ENCODE measurements at places on chromosomes 16 and 17.

DNA sequence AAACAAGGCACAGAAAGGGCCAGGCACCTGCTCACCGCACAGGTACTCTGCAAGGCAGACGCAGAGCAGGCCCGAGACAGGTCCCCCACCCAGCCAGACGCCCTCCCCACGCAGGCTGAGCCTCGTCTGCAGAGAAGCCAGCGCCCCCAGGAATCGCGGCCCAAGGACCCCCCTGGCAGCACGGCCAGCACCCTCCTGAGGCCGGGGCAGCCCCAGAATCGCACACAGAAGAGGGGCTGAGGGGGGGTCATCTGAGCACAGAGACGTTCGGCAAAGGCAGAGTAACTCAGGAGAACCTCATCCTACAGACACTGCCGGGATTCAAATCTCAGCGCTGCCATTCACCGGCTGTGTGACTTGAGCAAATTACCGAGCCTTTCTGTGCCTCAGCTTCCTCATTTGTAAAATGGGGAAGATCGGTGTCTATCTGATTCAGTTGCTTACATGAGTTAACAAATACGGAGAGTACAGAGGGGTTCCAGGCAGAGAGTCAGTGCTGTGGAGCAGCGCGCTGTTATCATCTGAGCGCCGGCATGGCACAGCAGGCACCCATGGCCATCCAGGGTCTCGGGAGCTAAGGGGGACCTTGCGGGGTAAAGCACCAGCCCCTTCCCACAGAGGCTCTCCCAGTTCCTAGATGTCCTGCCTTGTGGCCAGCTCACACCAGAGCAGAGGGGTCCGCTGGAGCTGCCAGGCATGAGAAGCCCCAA, 10.4 kb downstream of the EMC6 start:
- no peak for DNase-seq

GRCh38 chr16:67301080-67301782, 21.9 kb downstream of the PLEKHG4 start:
- peak; percentile 39 for DNase-seq

DNA sequence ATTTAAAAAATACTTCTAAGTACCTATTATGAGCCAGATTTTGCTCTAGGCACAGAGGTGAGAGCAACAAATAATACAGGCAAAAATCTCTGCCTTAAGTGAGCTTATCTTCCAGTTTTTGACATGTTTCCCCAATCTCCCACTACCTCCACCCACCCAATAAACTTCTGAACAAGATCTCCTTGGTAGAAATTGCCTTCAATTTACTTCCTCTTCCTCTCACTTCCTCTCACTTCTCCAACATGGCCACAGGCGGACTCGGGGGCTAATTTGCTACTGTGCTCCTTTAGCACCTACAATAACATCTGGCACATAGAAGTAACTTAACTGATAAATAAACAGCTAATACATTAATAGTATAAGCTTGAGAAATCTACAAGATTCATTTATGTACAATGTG, 82.6 kb downstream of the CACNG1 start:
- no peak for DNase-seq

DNA sequence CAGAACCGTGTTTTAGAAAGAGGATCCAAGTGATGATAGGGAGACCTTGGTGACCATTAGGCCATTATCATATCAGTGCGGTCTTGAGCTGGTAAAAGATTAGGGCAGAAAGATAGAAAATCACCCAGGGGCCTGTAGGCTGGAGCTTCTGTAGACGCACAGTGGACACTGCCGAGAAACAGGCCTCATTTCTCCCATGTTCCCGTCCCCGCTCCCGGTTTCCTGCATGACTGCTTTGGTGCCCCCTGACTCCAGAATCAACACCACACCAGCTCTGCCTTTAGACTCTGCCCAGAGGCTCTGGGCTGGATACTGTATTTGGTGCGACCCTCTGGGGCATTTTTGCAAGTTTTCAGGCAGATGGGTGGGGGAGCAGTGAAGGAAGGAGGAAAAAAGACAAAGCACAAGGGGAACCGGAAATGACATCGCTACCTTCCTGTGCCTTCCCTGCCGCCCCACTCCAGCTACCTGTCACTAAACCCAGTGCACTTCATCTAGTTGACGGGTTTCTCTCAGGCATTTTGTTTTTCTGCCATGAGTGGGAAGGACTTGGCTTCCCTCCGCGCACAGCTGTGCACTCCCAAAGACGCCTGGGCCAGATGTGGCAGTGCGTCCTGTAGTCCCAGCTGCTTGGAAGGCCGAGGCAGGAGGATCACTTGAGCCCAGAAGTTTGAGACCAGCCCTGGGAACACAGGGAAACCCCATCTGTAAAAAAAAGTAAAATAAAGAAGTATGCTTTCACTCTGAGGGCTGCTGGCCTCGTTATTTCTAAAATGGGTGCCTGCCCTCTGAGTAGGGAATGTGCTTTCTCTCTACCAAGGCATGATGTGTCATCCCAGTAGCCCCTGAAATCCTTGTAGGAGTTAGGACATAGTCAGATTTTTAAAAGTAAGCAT, 214.1 kb downstream of the RPTOR start:
- DNase-seq = no peak

GRCh38 chr16:50542703-50543102, 5.5 kb upstream of the NKD1 start:
- DNase-seq = no peak

- DNase-seq = no peak
Measured at GRCh38 chr16:17334096-17334495, 136.7 kb downstream of the XYLT1 start.

- no peak for DNase-seq
Measured at GRCh38 chr16:69867784-69868560, 83.2 kb upstream of the CLEC18A start.

GRCh38 chr17:41835800-41836549, at the start of gene NT5C3B:
TSS of gene NT5C3B (minus strand) at chr17:41836232. CDS start at chr17:41836193, 39 bp downstream.
- DNase-seq = peak; percentile 39

DNA sequence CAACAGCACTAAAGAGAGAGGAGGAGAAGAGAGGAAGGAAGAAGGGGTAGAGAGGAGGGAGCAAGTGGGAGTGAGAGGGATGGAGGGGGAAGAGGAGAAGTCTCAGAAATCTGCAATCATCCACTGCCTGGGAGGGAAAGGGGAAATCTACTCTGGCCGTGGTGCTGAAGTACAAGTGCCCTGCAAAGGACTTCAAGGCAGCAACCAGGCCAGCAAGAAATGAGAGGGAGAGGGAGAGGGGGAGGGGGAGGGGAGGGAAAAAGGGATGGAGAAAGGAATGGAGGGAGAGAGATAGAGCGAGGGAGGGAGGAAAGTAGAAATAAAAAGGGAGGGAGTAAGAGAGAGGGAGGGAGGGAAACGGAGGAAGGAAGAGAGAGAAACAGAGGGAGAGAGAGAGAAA, 130.8 kb upstream of the EEF2KMT start:
- no peak for DNase-seq

DNA sequence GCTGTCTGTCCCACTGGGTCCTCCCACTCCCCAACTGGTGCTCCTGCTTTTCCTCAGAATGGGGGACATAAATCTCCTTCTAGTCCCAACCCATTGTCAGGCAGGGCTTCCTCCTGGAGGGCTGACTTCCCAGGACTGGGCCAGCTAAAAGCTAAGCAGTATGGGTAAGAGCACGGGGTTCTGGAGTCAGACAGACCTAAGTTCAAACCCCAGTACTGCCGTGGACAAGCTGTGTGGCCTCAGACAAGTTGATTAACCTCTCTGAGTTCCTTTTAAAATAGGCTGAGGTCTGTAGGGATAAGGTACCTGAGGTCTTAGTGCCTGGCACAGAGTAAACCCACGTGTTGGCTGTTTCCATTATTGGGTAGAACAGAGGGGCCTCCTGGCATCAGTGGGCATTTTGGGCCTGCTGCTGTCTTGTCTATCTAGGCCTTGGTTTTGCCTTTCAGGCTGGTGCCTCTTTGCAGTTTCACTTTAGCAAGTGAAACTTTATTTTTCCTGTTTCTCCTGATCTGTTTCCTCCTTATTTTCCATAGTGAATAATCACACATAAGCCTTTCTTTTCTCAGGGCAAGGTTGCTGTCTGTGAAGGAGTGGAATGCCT, 114.6 kb downstream of the PRKCB start:
- DNase-seq = no peak

- no peak for DNase-seq
Measured at GRCh38 chr16:7440886-7441400, 108.3 kb downstream of the RBFOX1 start.

GRCh38 chr16:14464192-14464591, 165.9 kb downstream of the PARN start:
- DNase-seq = no peak

DNA sequence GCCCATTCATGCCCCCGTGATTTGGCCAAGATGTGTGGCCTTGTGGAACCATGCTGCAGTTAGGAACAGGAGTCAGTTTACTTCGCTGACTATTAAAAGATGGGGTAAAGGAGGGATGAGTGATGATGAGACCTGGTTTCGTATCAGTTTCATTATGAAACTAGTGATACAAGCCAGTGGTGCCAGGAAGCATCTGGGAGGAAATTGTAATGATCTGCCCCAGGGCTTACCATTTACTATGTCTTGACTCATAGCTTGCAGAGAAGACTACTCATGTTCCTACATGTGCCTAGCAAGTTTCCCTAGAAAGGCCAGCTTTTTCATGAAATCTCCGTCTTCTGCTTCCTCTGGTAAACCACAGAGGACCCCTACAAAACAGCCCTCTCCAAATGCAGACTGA, 23.2 kb downstream of the CDH3 start:
- no peak for DNase-seq

GRCh38 chr17:30557916-30558685, 80.9 kb downstream of the GOSR1 start:
- DNase-seq = no peak

- DNase-seq = peak; percentile 42
Measured at GRCh38 chr16:85613604-85614337, 649 bp downstream of the GSE1 start.

- no peak for DNase-seq
Measured at GRCh38 chr17:50491505-50491904, 12.8 kb downstream of the RSAD1 start.

GRCh38 chr16:10522966-10523365, 57.4 kb downstream of the EMP2 start:
- DNase-seq = no peak

- DNase-seq = no peak
Measured at GRCh38 chr17:34319039-34319483, at the start of gene CCL8. TSS of gene CCL8 (plus strand) at chr17:34319435. CDS start at chr17:34319502, 67 bp downstream.

DNA sequence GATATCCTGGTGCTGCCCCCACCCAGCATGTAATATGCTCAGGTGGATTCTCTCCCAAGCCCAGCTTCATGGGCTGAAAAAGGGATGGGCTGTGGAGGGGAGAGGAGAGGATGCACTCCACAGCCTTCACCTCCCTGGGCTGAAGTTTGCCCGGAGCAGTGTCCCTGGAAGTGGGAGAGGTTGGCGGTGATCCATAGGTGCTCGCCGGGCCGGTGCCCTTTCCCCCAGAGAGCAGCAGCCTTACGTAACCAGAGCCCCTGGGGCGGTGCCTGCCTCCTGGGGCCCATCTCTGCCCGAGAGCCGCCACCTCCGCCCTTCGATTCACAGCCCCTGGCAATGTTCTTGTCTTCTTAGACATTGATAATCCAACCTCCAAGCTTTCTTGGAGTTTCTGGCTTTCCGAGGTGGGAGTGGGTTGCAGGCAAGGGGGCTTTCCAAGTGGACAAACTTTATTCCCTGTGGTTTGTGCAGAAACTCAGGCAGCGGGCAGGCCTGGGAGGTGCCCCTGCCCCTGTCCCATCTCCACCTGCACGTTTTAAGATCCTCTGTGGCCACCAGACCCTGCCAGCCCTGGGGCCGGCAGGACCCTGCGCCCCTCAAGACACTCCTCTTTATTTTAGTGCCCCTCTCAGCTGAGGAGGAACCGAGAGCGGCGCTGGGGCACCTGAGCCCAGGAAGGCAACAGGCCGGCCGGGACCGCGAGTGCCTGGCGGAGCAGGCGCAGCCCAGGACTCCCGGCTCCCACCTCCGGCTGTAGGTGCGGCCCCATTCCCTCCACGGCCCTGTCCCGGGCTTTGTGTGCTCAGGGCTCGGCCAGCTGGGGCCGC, 3.1 kb upstream of the WDR90 start:
- DNase-seq = no peak

DNA sequence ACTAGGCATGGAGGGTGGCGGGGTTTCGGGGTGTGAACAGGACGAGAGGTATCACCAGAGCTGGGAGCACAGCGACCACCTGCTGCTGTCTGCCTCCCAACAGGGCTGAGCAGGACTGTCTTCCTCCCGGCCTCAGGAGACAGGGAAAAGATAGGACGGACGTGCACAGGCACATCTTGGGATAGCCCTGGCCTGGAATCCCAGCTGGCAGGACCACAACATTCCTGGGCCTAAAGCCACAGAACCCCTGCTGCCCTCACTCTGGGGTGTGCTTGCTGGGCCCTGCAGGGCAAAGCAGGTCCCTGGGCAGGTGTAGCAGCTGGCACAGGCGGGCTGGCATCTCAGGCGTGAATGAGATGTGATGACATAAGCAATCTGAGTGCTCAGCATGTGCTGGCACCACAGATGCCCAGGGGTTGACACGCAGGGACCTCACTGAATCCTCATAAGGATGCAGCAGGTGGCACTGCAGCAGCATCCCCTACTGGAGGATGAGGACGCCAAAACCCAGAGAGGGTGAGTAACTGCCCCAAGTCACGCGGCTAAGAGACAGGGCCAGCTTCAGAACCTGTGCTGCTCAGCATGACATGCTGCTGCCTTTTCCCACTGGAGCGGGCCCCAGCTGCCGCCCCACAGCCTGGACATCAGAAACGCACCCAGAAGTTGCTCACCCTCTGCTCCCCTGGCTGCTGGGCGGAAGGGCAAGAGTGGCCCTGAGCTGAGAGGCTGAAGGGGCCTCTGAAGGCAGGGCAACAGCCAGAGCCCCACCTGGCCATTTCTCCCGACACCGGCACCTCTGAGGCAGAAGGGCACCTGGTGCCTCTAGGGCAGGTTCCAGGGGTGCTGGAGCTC, 7.1 kb downstream of the CORO7 start:
- DNase-seq = no peak

DNA sequence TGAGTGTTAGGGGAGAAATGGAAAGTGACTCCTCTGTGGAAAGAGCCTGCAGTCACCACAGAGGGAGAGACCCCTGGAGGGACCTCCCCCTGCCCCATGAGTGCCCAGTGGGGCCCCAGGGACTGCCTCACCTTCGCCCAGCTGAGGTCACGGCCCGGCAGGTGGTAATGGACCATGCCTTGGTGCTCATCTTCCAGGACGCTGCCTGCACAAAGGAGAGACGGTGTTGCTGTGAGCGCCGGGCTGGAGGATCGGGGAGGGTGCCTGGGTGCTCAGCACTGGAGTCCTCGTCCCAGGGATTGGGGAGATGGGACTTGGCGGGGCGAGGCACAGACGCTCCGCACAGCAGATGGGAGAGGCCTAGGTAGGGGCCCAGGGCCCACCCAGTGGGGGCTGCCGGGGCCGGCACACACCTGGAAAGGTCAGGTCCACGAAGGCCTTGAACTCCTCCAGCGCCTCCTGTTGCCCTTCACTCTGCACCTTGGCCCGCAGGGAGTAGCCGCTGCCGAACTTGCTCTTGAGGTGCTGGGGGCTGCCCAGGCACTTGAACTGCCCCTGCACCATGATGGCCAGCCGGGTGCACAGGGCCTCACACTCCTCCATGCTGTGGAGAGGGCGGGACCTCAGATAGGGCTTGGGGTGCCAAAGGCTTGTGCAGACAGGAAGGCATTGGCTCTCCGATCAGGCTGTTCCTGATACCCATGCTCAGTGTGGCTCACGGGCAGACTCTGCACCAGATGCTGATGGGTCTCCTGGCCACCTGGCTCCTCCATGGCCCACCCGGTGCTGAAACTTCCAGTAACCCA, 9.7 kb upstream of the RNPS1 start:
- DNase-seq = no peak
